ENCODE measurements at places on chromosomes 12 and 14.

- DNase-seq, result no peak
These were observed 23.7 kb downstream of the ACVR1B start for GRCh38 chr12:51975196-51975595.

DNA sequence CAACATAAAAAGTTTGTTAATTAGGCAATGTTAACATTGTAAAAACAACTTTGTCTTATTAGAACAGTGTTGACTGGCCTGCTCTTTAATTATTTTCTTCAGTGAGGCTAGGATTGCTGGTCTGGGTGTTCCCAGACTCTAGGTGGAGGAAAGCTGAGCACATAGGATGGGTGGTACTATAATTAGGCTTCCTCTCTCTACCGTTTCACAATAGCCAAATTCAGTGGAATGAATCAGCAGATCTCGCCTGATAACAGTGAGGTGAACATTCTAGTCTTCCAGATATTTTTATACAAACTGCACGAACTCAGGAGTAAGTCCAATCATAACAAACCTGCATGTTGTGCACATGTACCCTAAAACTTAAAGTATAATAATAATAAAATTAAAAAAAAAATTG is 11.9 kb downstream of the PTGDR start:
- no peak for DNase-seq

- DNase-seq, result no peak
These were observed 53.0 kb downstream of the SSH1 start for GRCh38 chr12:108804271-108804953.

- DNase-seq, result no peak
These were observed 4.5 kb upstream of the GLIPR1 start for GRCh38 chr12:75476071-75476470.

DNA sequence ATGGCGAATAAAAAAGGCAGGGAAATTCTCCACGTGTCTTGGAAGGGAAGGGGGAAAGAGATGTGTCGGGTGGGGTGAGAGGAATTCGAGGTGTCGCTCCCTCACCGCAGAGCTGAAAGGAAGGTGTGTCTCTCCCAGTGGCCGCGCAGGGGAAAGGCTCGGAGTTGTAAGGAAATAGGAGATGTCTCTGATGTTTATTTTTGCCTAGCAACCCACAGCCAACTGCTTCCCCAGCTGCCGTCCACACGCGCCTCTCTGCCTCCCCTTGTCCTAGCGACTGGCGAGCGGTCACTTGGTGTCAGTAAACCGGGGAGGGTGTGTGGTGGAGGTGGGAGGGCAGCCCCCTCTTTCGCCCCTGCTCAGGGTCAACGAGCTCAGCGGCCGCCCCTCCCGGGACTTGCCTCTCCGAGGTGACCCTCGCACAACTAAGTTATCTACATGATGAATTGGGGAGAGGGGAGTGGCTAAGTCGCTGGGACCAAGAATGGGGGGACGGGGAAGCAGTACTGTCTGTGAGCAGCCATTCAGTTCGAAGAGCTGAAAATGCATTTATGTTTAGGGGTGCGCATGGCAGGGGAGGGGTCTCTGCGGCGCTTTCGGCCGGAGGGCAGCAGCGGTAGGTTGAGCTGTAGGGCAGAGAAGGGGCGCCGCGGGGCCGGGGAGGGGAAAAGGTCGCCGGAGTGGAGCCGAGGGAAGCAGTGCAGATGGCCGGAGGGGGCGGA is 585 bp upstream of the DYRK2 start:
- DNase-seq, result peak; percentile 56

- no peak for DNase-seq
These were observed 174.3 kb downstream of the FOXN3 start for GRCh38 chr14:89242652-89243279.

- no peak for DNase-seq
These were observed 78.9 kb downstream of the AEBP2 start for GRCh38 chr12:19518209-19518608.

DNA sequence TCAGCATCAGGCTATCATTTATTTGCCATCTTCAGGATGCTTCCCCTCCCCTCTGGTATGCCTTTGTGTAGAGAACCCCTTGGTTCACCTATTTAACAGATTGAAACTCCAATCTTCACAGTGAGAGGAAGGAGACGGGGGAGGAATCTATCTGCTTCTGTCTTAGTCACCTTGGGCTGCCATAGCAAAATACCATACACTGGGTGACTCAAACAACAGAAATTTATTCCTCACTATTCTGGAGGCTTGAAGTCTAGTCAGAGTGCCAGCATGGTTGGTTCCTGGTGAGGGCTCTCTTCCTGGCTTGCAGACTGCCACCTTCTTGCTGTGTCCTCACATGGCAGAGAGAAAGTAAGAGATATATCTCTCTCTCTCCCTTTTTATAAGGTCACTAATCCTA is 13.5 kb upstream of the EML1 start:
- no peak for DNase-seq

DNA sequence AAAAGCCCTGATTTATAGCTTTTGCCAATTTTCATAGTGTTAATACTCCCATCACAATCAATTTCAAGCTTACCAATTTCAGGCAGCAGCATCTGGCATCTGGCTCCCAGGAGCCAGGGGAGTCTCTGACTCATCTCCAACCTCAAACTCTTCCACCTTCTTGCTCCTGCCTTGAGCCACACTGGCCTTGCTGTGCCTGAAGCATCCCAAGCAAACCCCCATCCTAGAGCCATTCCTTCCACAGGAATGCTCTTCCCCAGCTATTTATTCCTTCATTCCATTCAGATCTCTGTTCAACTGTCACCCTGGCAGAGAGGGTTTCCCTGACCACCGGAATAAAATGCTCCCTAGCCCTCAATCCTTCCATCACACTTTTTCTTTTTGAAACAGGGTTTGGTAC is 13.9 kb upstream of the PPP1CC start:
- no peak for DNase-seq

GRCh38 chr12:124454735-124455134 is 112.7 kb downstream of the NCOR2 start:
- DNase-seq, result no peak

DNA sequence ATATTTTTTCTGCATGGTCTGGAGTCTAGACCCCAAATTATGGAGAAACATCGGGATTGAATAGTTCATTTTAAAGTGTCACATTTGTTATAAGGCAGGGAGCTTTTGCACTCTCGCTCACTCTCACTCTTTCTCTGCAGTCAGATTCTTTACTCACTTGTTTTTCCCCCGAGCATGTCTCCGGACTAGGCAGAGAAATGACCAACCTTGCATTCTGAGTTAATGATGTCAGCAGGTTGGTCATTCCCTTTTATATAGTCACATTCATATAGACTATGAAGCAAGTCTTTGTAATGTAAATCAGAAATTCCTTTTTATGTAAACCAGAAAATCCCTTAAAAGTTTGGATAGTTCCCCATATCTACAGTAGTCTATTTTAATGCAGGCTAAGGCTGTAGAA is 4.1 kb downstream of the C12orf75 start:
- DNase-seq, result no peak

DNA sequence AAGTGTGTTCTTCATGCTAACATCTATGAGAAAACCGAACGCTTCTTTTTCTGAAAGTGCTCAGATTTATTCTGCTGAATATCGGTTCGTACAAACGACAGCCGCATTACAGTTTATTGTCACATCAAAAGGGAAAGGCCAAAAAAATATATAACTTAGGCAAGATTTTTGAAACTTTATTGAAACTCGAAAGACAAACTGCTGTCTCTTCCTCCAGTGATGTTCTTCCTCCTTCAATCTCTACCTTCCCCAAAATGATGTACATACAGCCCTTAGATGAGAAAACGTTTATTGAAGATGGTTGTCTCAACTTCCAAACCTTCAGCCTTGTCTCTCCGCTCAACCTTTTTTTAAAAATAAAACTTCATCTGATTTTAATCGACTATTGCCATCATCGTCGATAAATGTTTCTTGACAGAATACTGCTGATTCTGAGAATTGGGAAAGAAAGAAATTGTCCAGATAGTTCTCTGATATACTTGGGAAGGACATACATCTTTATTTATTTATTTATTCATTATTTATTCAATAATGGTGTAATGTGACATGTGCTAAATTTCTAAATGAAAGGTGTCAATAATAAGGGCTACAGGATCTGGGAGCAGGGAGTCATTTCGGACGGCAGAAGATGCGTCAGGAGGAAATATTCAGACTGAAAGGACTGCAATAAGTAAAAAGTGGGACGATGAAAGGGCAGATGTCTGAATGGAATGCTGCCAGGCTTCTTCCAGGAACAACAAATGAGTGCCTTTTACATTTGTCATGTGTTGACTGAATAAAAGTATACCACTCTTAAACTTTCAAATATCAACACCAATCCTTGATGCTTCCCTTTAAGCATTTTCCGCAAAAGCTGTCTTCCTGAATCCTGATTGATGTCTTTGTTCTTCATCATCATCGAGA is 817 bp upstream of the MDM1 start:
- DNase-seq, result no peak

DNA sequence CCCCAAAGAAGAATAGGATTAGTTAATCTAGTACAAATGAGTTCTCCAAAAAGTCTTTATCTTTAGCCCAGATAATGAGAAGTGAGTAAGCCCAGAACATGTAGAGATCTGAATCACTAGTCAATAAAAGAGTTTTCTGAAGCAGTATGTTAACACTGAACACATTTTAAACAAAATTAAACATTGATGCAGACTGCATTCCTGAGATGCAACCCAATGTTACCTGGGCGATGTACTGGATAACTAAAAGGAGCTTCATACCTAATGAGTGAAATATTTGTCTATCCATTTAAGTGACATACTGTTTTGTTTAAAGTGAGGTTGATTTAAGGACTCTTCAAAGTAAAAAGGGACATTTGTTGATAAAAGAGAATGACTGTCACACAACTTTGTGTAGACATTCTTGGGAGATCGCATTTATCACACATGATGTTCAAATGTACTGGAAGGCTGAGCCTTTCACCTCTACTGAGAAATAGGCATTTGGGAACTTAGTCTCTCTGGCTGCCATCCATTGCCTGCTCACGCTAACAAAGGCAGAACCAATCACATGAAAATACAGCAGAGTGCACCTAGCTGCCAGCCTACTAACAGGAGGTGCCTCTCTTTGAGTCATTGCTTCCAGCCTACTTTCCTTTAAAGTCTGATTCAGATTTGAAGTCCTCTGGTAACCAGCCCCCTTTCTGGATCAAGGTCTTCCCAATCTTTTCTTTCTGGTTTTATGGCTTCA is 287.7 kb downstream of the BTG1 start:
- no peak for DNase-seq

DNA sequence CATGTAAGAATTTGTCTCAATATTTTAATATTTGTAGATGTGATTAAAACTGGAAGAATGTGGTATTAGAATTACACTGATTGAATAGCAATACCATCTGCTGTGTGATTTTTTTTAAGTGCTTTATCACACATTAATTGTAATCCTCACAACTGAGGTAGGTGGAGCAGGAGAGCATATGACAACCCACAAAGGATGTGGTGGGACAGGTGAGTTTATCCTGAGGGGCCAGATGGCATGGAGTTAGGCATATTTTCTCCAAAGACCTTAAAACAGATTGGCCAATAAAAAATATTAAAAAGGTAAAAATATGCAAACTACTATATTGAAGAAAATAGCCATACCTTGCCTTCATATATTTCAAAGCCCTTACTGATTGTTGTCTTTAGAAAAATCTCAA is 7.8 kb downstream of the LRRC10 start:
- no peak for DNase-seq

DNA sequence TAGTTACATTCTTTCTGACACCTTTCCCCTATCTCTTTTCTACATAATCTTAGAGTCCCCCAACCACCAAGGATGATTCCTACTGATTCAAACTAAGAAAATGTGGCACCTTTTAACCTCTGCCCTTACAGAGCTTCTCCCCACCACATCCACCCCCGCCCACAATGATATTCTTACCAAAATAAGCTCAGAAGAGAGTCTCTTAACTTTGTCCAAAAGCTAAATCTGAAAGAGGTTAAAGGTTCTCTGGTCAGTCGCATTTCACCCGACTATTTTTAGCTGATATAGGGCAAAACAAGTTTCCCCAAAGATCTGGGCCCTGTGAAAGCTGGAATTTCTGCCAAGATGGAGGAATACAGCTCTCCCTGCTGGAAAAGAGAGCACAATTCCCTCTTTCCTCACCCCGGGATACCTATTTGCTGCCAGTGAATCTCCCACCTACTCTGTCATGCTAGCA is 128.6 kb downstream of the ZFP36L1 start:
- DNase-seq, result no peak

- DNase-seq, result no peak
These were observed 1617.9 kb upstream of the SEL1L start for GRCh38 chr14:83151571-83151970.

DNA sequence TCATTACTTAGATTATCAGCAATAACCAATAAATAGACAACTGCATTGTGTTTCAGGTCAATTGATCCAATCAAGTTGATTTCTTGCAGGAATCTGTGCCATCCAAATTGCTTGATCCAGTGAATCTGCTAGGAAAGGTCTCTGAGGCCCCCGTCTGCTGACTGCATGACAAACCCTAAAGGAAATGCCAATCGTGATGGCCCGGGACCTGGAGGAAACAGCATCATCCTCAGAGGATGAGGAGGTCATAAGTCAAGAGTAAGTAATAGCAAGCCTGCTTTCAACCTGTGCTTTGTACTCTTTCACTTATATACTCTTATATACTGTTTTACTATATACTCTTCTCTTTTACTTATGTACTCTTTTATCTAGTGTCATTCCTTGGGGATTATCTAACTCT is 1.9 kb downstream of the TTLL5 start:
- no peak for DNase-seq

DNA sequence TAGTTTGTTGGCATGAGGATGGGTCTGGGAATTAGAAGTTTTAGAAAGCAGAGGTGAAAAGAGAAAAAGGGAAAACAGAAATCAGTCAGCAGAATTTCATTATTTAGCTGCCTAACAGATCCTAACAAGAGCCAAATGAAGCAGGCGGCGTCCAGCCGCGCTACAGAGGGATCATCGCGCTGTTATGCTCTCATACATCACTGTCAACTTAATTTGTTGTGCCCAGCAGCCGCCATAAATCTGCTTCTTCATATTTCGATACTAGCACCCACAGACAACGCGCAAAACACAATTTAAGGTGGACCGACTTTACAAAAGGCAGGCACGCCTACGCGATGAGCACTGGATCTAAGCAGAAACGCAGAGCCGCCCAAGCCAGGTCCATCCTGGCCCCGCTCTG is 66.7 kb downstream of the SETD3 start:
- DNase-seq, result no peak

DNA sequence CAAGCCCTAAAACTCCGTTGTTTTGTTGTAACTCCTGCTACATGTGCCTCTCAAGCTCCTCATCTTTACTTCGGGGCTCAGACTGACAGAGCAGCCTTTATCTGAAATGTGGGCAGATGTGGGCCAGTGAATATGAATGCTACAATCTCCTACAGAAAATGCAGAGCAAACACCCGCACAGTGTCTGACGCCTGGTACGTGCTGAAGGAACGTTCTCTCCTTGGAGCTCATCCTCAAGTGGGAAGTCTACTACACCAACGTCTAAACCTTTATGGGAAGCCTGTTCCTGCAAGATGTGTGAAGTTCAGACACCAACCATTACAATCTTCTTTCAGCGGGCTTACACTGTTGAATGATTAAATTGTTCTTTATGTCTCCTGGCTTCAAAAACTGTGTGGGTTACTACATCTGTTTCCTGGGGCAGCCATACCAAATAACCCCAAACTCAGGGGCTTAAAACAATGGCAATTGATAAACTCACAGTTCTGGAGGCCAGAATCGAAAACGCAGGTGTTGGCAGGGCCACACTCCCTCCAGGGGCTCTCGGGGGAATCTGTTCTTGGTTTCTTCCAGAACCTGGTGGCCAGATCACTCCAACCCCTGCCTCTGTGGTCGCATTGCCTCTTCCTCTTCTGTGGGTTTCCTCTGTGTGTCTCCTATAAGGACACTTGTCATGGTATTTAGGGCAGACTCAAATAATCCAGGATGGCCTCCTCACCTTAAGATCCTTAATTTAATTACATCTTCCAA is 179.7 kb upstream of the PLXNC1 start:
- no peak for DNase-seq

Measured in iPS DF 19.7 (cell line).